ENCODE measurements at places on chromosomes 16 and 17.

GRCh38 chr17:17780922-17781590 is 55.7 kb downstream of the SREBF1 start:
- no peak for DNase-seq

DNA sequence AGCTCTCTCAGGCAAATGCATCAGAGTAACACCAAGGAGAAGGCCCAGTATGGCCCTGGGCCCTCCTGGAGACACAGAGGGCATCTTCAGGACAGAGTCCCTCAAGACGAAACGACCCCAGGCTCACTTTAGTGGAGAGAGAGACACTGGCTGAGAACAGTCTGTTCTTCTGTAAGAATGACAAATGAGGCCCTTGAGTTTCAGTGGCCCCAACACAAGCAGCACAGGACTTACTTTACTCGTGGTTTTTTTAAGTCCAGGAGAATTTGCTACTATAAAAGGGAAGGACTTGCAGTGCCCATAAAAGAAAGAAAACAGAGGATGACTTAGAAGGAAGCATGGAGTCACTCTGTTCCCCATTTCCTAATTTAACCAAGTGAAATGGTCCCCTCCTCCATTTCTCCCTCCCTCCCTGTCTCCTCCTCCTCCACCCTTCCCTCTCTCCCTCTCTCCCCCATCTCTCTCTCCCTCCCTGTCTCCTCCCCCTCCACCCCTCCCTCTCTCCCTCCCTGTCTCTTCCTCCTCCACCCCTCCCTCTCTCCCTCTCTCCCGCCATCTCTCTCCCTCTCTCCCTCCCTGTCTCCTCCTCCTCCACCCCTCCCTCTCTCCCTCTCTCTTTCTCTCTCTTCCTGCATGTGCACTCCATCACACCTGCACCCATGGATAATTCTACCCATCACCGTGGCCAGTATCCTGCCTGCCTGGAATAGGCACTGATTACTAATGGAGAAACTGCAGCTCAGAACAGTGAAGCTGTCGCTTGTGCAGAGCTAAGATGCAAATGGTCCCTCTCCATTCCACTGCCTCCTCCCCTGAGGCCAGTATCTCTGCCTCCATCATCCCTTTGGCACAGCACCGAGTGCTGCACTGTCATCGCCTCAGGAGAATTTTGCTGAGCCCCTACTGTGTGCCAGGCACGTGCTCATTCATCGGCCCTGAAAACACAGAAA is 47.3 kb upstream of the RBFOX3 start:
- no peak for DNase-seq

DNA sequence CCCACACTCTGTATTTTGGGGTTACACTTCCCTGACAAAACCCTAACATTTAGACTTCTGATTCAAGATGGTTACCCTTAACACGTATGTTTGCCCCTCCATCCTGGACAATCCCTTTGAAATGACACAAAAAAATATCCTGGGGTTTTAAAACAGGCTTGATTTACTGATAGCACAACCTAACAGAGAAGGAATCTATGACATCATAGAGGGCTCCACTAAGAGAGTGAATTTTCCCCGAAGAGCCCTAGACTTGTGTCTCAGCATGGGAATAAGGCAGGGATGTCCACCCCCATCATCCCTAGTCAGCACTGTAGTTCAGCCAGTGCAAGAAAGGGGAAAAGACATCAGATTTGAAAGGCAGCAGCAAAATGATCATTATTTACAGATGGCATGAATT is 15.8 kb upstream of the SRCIN1 start:
- no peak for DNase-seq

- no peak for DNase-seq
Observed at GRCh38 chr17:58367461-58367860, 15.5 kb upstream of the SUPT4H1 start.

GRCh38 chr17:64707050-64707591 is 45.0 kb upstream of the SMURF2 start:
- no peak for DNase-seq

DNA sequence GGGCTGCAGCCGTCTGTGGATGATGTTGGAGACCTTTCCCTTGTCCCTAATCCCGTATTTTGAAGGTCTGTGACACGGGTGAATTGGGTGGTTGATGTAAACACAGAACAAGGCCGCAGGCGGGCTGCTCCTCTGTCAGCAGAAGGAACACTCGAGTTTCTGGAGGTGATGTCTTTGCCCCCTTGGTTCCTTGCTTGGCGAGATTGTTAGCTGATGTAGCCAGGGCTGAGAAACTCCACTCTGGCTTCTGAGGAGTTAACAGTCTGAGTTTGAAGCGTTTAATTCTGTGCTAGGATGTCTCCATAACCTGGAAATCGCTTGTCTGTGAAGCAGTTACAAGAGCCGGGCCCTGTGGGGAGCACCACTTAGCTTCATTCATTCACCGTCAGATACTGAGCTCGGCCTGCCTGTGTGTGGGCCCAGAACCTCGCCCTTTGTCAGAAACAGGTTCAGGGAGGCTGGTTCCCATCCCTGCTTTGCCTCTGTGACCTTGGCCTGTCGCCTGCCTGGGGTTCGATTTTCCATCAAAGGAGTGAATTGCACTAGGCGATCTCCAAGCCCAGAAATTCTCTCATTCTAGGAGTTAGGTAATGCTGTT is 1.3 kb downstream of the MAPK8IP3 start:
- DNase-seq = peak; percentile 12

DNA sequence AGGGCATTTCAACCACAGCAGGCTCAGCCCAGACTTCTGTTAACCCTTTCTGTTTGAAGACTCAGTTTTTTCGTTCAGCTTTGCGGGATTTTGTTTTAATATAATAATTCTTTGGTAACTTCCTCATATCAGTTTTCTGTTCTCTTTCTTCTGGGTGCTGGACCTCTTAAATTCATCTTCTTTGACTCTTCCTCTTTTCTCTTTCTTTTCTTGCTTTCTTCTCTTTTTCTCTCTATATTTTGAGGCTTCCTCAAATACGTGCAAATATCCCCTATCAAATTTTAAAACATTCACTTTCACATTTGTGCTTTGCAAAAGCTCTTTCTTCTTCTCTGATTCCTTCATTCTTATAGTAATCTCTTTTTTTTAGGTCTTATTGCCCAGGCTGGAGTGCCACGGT is 136.3 kb downstream of the HS3ST3B1 start:
- no peak for DNase-seq

Data from activated T-cell treated with anti-CD3 and anti-CD28 coated beads, Interleukin-2, amount 50 U/mL, for 72 hours (primary cell).